COR-L47 (cell line): ENCODE measurements at places on chromosomes 4 and X.

DNA sequence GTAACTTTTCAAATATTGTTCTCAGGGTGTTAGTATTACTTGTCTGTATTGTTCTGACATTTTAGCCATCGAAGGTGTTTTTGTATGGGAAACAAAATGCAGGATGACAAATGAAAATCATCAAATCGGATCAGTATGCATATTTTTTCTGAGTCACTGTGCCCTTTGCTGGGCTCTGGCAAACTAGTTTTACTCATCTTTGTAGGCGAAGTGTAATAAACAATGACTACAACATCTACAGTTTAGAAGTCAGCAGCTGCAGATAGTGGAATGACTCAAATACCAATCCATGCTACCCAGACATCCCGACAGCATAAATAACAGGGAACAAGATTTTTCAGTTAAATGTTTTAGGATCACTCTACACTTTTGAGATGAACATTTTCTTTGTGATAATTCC lies 557.3 kb upstream of the TENM3 start:
- DNase-seq: no peak

GRCh38 chrX:101918751-101919150 lies 13.1 kb downstream of the ZMAT1 start:
- DNase-seq: no peak

DNA sequence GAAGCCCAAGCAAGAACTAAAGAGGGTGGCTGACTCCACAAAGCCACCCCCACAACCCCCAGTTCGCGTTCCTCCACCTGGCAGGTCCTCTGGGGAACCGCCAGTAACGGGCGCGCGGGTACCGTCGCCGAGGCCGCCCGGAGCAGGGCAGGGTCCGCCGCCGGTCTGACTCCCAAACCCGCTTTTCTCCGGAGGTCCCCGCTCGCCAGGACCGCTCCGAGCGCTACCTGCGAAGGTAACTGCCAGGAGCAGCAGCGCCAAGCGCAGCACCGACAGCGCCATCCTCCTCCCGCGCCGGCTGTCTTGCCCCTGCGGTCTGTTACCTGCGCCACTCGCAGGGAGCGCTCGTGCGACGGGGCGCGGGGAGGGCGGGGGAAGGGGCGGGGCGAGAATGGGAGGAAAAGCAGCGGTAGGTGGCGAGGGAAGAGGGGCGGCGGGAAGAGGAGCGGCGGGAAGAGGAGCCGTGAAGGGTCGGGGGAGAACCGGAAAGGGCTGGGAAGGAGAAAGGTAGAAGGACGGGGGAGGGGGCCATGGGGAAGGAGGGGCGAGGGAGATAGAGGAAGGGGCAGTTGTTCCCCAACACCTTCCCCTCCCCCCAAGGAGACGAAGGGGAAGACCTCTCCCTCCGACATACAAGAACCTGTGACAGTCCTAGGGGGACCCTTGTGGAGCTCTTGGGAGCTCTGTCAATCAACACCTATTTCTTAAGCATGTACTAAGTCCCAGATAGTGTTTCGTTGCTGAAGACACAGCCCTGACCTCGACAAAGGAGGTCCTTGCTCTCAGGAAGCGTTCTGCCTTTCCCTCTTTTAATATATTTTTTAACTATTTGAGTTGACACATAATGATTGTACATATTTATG lies at the start of gene SPINK2:
TSS of gene SPINK2 (minus strand) at position 321 of the 863 bp plus-strand sequence. CDS start at position 282, 39 bp downstream.
- peak; percentile 57 for DNase-seq

DNA sequence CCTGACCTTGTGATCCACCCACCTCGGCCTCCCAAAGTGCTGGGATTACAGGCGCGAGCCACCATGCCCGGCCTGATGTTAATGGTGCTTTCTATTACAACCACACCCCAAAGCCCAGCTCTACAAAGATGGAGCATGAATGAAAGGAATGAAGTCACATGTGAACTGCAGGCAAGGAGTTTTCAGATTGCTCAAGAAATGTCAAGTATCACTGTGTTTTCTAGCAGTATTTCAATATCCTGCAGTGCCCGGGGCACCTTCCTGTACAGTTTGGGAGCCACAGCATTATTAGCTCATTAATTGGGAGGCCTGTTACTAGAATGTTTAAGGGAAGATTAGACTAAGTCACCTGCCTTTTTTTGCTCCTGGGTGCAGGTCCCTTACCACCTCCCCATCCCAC lies 40.1 kb downstream of the PRIMPOL start:
- no peak for DNase-seq

DNA sequence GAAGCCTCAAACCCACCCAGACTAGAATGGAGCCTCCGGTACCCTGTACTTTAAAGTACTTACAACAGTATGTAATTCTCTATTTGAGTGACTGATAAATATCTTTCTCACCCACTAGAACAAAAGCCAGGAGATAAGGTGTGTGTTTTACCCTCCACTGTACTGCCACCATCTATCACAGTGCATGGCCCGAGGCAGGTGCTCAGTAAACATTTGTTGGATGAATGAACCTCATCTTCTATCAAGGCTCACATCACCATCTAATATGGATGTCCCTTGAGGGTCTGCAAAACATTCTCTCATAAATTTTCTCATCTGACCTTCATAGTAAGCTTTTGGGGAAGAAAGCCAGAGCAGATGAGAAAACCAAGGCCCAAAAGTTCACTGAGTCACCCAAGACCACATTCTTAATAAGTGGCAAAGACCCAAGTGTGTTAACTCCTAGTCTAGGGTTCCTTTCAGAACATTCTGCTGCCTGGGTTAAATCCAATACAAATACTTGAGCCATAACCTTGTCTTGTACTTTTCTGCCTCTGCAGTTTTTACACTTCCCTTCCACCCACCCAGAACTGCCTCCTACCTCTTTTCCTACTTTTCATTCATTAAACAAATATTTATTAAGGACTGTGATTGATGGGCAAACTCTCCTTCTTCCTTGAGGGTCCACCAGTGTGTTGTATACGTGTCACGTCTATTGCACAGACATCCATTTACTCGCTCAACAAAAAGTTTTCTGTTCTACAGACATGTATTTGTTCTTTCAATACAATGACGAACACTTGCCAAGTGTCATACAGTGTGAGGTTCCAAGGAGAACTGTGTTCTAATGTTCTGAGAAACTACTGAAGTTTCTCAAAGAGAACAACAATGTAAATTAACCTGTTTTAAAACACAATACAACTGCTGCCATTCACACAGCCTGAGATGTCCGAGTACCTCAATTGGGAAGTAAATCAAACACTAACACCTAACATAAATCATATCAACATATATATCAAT lies 35.7 kb downstream of the APBB2 start:
- no peak for DNase-seq

DNA sequence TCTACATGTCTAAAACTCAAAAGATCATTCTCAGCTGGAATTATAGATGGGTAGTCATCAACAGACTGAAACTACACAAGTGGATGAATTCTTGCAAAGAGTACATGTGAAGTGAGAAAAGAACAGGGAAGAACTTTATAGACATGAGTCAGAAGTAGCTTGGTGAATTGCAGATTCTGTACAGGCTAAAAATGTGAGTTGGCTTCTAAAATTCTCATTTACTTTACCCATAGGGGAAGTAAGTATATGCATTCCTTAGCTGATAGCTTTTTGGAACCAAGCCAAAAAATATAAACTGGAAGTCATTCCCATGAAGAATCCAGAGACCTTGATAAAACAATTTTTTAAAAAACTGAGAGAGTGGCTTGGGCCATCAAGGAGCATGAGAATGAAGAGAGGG lies 584.2 kb upstream of the FTHL17 start:
- DNase-seq: no peak

GRCh38 chr4:148854203-148854602 lies 412.0 kb upstream of the NR3C2 start:
- no peak for DNase-seq

- DNase-seq: no peak
Observed at GRCh38 chr4:79455216-79455615, 47.2 kb upstream of the GK2 start.

GRCh38 chr4:163858515-163858914 lies 364.0 kb downstream of the TMA16 start:
- DNase-seq: no peak
